Left cardiac atrium (tissue), 4 donors: ENCODE measurements at places on chromosomes 7 and 10.

- DNase-seq = no peak
Observed at GRCh38 chr10:12543589-12543988, 194.2 kb downstream of the CAMK1D start.

GRCh38 chr7:80641548-80641947, 3.1 kb downstream of the CD36 start:
- DNase-seq = no peak

DNA sequence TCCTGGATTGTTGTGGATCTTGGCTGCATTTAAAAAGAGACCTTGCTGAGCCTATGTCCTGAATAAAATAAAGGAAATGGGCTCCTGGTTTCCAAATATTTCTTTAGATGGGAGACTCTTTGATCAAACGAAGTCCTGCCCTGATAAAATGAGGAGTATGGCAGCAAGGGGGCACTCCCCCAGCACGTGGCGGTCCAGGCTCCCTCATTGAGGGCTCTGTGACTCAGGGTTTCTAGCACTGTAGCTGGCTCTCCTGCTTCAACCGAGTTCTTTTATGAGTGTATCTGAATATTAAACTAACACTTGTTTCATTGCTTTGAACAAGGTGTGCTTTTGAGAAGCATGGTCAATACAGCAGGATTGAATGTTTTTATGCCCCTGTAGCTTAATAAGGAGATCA, 114.2 kb downstream of the AVL9 start:
- DNase-seq = no peak

DNA sequence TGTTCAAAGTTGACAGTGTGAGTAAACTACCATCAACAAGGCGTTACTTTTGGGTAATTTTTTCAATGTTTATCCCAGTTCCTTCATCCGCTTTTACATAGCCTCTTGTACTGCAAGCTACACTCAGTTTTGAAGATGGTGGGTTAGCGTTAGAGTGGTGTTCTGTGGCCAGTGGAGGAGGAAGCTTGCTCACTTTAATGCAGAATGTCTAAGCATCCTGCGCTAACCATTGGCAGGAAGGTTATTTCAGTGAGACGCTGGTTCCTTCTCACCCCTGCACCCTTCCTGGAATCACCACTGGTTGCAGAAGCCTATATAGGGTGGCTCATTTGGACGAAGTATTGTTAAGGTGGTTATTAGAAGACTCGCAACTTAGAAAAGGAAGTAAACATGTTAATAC, 159.1 kb downstream of the CELF2 start:
- DNase-seq = no peak

DNA sequence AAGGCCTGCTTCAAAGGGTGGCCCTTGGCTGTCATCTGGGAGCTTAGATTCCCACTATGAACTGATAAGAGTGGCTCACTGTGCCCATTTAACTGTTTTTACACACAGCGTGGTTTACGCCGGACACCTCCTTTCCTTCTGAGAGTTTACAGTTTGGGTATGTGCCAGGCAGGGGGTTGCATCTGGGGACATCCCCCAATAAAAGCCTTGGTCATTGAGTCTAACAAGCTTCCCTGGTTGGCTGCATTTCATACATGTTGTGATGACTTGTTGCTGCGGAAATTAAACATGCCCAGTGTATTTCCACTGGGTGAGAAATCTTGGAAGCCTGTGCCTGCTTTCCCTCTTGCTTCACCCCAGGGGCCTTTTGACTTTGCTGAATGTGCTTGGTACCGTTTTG, 264.1 kb upstream of the NPY start:
- no peak for DNase-seq

GRCh38 chr7:73871163-73872011, 10.4 kb downstream of the TMEM270 start:
- peak; percentile 23 for DNase-seq

- no peak for DNase-seq
Observed at GRCh38 chr10:88008866-88009470, 145.5 kb downstream of the PTEN start.
